ENCODE measurements at places on chromosomes 6 and 20.

GRCh38 chr20:24619212-24619611, 149.8 kb downstream of the SYNDIG1 start:
- no peak for DNase-seq

DNA sequence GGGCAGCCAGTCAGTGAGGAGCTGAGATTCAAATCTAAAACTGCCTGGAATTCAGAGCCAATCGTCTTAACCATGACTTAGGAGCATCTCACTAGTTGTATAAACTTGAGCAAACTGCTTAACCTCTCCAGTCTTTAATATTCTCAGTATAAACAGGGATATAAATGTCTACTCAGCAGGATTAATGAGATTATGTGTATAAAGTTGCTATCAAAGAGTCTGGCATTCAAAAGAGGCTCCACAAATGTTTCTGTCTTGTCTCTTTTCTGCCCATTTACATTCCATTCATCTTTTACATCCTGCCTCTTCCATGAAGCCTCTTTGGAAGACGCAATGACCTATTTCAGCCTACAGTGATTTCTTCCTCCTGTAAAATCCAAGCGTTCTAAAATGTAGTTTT, 66.9 kb downstream of the BLOC1S5 start:
- no peak for DNase-seq

DNA sequence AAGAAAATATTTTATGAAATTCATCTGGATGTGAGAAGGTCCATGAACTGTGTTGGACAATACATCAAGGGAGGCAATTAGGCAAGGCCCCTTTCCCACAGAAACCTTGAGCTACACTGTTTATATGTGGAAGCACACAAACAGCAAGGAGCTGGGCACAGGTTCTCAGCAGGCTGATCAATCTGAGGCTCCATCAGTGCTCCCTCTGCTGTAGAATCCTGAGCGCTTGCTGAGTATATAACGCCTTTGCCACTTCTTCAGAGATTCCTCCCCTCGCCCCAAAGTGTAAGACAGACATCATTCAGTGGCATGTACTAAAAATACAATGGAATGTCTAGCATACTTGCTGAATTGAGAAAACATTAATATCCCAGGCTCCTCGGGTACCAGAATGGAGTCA, 146.9 kb downstream of the PRKN start:
- no peak for DNase-seq

GRCh38 chr20:11153819-11154218, 480.0 kb upstream of the JAG1 start:
- DNase-seq: no peak

- no peak for DNase-seq
Measured at GRCh38 chr6:106866875-106867658, 107.5 kb downstream of the CD24 start.

DNA sequence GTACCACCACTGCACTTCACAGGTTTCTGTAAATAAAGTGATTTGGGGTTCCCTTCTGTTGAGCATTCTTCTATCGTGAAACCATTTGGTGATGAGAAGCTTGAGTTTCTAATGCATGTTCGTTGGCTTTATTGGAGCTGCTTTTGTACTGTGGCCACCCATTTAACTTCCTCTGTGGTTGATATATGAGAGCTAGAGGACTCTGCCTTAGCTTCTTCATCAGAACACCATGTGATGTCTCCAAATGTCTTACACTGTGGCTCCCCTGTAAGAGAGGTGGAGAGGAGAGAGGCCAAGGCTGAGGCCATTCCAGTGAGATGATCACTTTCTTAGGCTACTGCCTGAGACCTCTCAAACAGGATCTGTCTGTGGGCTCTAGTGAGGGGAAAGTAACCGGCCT, 114.5 kb downstream of the SLC16A10 start:
- DNase-seq: no peak

GRCh38 chr6:38714239-38715015, 684 bp upstream of the DNAH8 start:
- DNase-seq: no peak

DNA sequence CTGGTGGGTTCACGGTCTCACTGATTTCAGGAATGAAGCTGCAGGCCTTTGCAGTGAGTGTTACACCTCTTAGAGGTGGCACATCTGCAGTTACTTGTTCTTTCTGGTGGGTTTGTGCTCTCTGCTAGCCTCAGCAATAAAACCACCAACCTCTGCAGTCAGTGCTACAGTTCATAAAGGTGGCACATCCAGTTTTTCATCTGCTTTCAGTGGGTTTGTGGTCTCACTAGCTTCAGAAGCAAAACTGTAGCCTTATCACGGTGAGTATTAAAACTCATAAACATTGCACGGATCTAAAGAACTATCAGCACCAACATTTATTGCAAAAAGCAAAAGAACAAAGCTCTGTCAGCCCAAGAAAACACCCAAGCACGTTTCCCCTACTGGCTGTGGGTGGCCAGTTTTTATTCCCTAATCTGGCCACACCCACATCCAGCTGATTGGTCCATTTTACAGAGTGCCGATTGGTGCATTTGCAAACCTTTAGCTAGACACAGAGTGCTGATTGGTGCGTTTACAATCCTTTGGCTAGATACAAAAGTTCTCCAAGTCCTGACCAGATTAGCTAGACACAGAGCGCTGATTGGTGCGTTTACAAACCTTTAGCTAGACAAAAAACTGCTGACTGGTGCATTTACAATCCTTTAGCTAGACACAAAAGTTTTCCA, 3.4 kb upstream of the TMEM14C start:
- DNase-seq: no peak

DNA sequence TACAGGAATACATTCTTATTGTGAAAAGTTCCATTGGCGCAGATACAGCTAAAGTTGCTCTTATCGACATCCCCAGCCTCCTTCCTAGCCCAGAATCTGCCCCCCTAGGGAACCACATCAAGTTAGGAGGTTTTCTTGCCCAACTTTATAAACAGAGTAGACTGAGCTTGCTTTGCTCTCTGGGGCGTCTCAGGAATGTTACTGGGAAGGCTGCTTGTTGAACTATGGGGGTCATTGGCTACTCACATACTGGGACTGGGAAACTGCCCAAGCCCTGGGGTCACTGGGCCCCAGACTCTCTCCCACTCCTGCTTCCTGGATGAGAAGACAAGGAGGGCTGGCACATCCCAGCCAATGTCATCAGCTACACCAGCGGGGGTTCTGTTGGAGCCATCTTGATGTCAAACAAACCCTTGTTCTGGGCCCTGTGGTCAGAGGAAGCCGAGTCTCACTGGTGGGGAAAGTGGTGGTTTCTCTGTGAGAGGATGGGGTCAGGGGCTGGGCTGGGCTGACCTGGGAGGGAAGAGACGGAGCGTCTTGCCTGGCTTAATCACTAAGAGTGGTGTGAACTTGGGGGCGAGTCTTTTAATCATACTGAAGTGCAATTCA, 26.0 kb downstream of the BPIFB4 start:
- DNase-seq: no peak

GRCh38 chr20:58448958-58449357, 59.9 kb downstream of the VAPB start:
- DNase-seq: no peak

- no peak for DNase-seq
Measured at GRCh38 chr6:106849676-106850332, 124.7 kb downstream of the CD24 start.

DNA sequence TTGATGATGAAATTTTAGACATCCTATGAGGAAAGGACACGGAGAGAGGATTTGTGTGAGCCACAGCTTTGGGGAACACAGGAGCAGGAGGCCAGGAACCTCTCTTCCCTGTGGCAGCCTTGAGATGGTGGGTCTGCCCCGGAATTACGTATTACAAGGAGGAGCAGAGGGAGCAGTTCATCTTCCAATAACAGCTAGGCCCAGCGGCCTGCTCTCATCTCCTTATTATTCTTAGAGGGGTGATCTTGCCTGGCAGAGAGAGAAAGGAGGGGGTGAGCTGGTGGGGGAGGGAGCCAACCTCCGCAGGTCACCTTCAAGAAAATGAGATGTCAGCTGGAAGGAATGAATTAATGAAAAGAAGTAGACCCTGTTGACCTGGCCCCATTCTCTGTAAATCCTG, 305.8 kb downstream of the LRFN2 start:
- no peak for DNase-seq
